ENCODE measurements at places on chromosomes 16 and 17. TPM values are rescaled to one million over a fixed set of nuclear protein-coding genes. Genes with fewer than 3 reads are reported as not detected.

- peaks cover 39% of the 10 kb centered on the region for H3K4me1 ChIP-seq
- H3K27ac ChIP-seq: peak overlapping the region; percentile 84
- peaks cover 19% of the 10 kb centered on the region for H3K27me3 ChIP-seq
- peaks cover 15% of the 10 kb centered on the region for H3K36me3 ChIP-seq
- DNase-seq: peak; percentile 93
- peak overlapping the region; percentile 48 for H3K4me3 ChIP-seq
Measured at GRCh38 chr16:55480228-55480655, 1.2 kb downstream of the MMP2 start.

DNA sequence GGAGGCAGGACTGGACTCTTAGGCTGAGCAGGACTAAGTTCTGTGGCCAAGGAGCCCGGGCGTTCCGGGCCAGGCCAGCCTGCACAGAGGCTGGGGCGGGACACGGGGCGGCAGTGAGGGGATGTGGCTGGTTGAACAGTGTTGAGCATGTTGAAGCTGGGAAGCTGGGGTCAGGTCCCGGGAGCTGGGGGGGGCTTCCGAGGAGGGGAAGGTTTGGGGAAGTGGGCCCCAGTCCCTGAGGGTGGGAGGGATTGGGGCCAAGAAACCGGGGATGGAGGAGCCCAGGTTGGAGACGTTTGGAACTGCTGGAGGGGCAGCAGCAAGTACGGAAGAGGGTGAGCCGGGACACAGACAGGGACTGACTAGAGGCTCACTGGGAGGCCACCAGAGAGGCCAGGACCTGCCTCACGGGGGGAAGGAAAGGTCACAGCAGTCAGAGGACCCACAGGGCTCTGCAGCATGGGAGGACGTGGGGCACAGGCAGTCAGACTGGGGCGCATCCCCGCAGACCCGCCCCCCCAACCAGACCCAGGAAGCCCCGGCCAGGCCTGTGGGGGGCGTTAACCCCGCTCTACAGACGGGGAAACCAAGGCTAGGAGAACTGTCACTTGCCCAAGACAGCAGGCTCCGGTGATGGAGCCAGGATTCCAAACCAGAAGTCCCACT lies 9.5 kb downstream of the TAX1BP3 start:
- H3K27ac ChIP-seq: peak overlapping the region; percentile 63
- H3K36me3 ChIP-seq: peaks cover 69% of the 10 kb centered on the region
- peaks cover 28% of the 10 kb centered on the region for H3K4me1 ChIP-seq
- no peak overlapping the region for H3K4me3 ChIP-seq
- no peaks in the 10 kb centered on the region for H3K27me3 ChIP-seq
- DNase-seq: no peak

Gene CDK10
- polyA plus RNA-seq: 106 TPM

- H3K4me3 ChIP-seq: no peak overlapping the region
- peak overlapping the region; percentile 29 for H3K27ac ChIP-seq
- peak; percentile 21 for DNase-seq
Measured at GRCh38 chr17:37299257-37299980, 76.4 kb upstream of the C17orf78 start.

DNA sequence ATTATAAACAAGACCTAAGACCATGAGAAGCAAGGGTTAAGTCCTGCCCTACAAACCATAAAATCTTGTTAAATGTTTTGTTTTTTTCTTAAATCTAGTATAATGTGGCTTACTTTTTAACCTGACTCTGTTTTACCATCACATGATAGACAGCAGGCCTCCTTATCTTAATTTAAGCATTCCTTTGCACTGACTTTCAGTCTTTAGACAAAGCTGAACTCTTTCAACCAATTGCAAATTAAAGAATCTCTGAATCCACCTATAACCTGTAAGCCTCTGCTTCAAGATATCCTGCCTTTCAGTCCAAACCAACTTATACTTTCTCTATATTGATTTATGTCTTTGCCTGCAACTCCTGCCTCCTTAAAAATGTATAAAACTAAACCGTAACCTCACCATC lies 478.5 kb downstream of the GRIN2A start:
- no peak overlapping the region for H3K4me3 ChIP-seq
- H3K27me3 ChIP-seq: no peaks in the 10 kb centered on the region
- no peak for DNase-seq

DNA sequence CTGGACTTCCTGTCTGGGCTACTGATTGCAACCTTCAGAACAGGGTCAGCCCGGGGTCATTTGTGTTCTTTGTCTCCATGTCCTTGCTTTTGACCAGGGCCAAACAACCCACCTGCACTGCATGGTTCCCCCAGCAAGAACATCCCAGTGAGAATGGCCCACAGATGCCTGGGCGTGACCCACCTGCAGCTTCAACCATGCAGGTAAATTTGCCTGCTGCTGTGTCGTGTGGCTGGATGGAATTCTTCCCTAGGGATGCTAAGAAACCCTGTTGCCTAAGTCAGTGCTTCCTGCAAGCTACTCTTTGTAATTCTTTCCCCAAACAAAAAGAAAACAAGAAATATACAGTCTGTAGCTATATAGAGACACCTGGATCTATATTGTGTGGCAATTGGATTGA lies 12.5 kb downstream of the CDH13 start:
- no peaks in the 10 kb centered on the region for H3K27me3 ChIP-seq
- no peak for DNase-seq

GRCh38 chr16:88318521-88318920 lies 64.2 kb upstream of the ZNF469 start:
- DNase-seq: peak; percentile 76
- H3K27me3 ChIP-seq: no peaks in the 10 kb centered on the region
- H3K27ac ChIP-seq: no peak overlapping the region
- H3K36me3 ChIP-seq: no peaks in the 10 kb centered on the region
- H3K4me1 ChIP-seq: peaks cover 5% of the 10 kb centered on the region
- H3K4me3 ChIP-seq: no peak overlapping the region

DNA sequence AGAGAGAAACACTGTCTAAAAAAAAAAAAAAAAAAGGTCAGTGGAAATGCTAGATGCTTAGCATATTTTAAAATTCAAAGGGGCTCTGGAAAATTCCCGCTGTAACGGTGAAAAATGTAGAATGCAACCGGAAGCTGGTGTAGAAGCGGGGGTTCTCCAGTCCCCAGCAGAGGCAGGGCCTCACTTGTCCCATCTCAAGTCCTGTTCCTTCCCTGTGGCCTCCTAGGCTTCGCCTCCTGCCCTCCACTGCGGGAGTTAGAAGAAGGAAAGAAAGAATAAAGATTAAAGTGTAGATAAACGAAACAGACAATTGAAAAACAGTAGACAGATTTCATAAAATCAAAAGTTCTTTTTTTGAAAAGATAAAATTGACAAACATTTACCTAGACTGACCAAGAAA lies 14.8 kb upstream of the ZNF287 start:
- H3K27ac ChIP-seq: peak overlapping the region; percentile 44
- H3K4me3 ChIP-seq: no peak overlapping the region
- no peak for DNase-seq
- H3K27me3 ChIP-seq: no peaks in the 10 kb centered on the region
- no peaks in the 10 kb centered on the region for H3K36me3 ChIP-seq

Gene CMTM4
- polyA plus RNA-seq: 15.1 TPM

- H3K27me3 ChIP-seq: no peaks in the 10 kb centered on the region
- H3K36me3 ChIP-seq: no peaks in the 10 kb centered on the region
- no peaks in the 10 kb centered on the region for H3K4me1 ChIP-seq
Measured at GRCh38 chr16:65961476-65962143, 404.9 kb upstream of the CDH5 start.

- no peak for DNase-seq
- H3K4me3 ChIP-seq: no peak overlapping the region
- no peak overlapping the region for H3K27ac ChIP-seq
Measured at GRCh38 chr17:9937901-9938300, 32.8 kb upstream of the RCVRN start.

Gene NOG
- not detected for polyA plus RNA-seq

DNA sequence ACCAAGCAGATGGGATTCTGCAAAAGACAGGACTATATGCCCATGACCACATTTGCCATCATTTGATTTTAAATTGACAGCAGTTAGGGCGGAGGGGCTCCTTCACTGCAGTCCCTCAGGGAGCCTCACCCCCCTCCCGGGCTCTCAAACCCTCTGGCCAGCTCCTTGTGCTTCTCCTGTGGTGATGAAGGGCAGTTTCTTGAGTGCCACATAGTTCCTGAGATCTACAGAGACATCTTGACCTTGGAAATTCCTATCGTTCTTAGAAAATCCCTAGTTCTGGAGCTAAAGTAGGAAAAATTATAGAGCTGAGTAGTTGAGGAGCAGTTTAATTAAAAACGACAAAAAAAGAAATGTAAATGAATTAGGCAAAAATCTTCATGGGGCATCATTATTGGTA lies 231.5 kb downstream of the CCDC182 start:
- no peak for DNase-seq
- H3K27ac ChIP-seq: no peak overlapping the region
- no peaks in the 10 kb centered on the region for H3K27me3 ChIP-seq
- peaks cover 13% of the 10 kb centered on the region for H3K4me1 ChIP-seq
- H3K4me3 ChIP-seq: no peak overlapping the region
- no peaks in the 10 kb centered on the region for H3K36me3 ChIP-seq

DNA sequence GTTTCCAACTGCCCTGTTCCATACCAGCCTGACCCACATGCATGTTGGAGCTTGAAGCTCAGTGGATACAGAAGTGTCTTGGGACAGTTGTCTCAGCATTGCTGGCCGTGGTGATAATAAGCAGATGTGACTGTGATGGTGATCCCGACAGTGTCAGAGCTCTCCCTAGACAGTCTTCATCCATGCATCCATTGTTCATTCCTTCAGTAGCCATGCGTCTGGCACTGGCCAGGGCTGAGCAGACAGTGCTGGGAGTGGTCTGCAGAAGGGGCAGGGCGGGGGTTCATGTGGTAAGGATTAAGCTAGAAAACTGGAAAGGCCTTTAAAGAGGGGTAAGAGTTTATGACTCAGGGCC lies 68.1 kb downstream of the GNAO1 start:
- H3K27ac ChIP-seq: peak overlapping the region; percentile 83
- H3K4me1 ChIP-seq: peaks cover 86% of the 10 kb centered on the region
- no peak for DNase-seq
- no peak overlapping the region for H3K4me3 ChIP-seq
- H3K36me3 ChIP-seq: no peaks in the 10 kb centered on the region

- peaks cover 15% of the 10 kb centered on the region for H3K4me1 ChIP-seq
- H3K27ac ChIP-seq: no peak overlapping the region
- H3K27me3 ChIP-seq: no peaks in the 10 kb centered on the region
- H3K4me3 ChIP-seq: no peak overlapping the region
- no peaks in the 10 kb centered on the region for H3K36me3 ChIP-seq
- no peak for DNase-seq
Measured at GRCh38 chr16:79703066-79703465, 102.5 kb upstream of the MAF start.

DNA sequence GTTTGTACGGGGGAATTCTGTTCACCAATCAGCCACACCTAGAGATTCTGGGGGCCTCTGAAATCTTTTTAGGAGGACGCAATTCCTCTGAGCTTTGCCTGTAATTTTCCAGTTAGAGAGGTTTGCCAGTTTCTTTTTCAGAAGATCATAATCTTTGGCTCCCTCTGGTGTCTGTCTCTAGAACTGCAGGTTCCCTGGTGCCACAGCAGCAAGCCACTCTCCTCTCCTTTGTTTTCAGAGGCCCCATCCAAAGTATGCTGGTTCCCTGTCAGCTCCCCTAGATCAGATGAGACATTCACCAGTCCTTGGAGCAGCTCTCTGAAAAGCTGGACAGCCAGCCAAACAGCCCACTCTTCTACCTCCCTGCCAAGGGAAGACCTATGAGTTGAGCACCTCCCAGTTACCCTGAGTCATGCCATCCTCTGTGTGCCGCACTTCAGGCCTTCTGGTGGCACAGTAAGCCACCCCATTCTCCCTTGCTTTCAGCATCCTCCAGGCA lies 36.1 kb downstream of the RNF112 start:
- H3K27ac ChIP-seq: no peak overlapping the region
- peaks cover 19% of the 10 kb centered on the region for H3K4me1 ChIP-seq
- H3K4me3 ChIP-seq: no peak overlapping the region
- no peaks in the 10 kb centered on the region for H3K36me3 ChIP-seq

Gene CHD9NB
- polyA plus RNA-seq: 1.1 TPM

DNA sequence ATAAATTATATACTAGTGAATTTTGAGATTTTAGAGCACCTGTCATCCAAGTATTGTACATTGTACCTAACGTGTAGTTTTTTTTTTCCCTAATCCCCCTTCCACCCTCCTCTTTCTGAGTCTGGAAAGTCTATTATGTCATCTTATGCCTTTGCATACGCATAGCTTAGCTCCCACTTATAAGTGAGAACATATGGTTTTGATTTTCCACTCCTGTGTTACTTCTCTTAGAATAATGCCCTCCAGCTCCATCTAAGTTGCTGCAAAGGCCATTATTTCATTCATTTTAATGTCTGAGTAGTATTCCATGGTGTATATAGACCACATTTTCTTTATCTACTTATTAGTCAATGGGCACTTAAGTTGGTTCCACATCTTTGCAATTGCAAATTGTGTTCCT lies 177.0 kb upstream of the C16orf82 start:
- H3K27me3 ChIP-seq: no peaks in the 10 kb centered on the region
- no peak for DNase-seq
- H3K36me3 ChIP-seq: no peaks in the 10 kb centered on the region
- no peak overlapping the region for H3K4me3 ChIP-seq

Gene ADAP2
- polyA plus RNA-seq: 1.8 TPM

DNA sequence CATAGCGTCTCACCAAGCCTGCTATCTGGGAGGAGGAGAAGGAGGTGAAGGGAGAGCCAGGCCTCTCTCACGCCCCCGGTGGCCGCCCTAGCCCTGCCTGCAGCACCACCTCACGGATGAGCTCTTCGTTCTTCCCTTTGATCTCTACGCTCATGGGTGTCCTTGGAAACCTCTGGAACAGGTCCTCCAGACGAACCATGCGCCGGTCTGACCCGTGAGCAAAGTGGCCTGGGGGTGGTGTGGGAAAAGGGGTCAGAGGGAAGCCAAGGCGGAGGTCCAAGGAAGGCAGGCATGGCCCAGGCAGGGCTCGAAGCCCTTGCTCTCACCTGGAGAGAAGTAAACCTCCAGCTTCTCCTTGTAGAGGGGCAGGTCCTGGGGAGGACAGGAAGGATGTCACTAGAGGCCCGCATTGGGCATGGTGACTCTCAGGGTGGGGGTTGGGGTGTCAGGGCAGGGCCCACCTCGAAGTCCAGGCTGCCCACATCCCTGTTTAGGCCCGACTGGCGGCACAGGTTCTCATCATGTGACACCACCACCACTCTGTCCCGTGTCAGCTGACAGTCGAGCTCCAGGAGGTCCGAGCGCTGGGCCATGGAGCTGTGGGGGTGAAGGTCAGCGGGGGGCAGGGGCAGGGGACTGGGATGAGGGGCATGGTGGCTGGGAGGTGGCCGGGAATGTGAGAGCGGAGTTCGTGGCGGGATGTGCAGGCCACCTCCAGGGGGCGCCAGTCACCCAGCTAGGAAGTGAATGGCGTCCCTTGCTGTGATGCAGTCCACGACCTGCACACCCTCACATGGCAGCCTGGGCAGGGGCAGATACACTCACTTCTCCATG lies 923 bp downstream of the GDPD3 start:
- H3K27ac ChIP-seq: peak overlapping the region; percentile 62
- H3K4me3 ChIP-seq: no peak overlapping the region
- H3K4me1 ChIP-seq: peaks cover 64% of the 10 kb centered on the region
- H3K27me3 ChIP-seq: no peaks in the 10 kb centered on the region
- DNase-seq: peak; percentile 66

DNA sequence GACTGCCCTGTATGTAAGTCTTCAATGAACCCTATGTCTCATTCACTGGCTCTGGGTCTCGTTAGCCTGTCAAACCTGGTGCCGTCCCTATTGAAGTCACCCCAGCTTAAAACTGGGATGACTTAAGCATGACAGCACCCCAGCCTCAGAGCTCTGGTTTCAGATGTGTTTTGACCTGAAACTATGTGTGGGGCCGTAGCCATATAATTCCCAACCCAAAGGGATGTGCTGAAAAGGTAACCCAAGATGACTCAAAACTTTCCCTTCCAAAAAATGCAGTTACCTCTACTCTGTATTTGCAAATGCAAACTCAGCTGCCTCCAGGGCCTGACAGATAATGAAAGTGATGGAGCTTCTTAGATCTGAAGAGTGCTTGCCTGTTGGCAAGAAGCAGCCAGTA lies 478.3 kb upstream of the ERCC4 start:
- H3K4me3 ChIP-seq: no peak overlapping the region
- no peaks in the 10 kb centered on the region for H3K36me3 ChIP-seq
- no peak for DNase-seq
- no peak overlapping the region for H3K27ac ChIP-seq

Gene GGT6
- polyA plus RNA-seq: 18.8 TPM
